ENCODE measurements at places on chromosomes 5 and 9.

DNA sequence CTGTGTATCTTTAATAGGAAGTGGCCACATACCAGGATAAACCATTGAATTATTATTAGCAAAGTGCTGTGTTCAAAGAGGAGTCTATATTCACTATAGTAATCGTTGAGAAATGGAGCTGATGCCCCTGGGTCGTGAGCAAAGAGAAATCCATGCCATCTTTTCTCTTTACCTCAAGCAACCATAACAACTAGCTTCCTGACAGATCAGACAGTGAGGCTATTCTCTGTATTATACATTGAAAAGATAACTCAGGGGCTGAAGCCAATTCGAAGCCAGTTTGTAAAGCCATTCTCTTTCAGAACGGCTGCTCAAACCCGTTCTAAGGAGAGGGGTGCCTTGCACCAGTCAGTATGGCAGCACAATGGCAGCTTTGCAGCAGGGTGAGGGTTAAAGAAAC lies 680.6 kb downstream of the SEMA5A start:
- no peak for DNase-seq

DNA sequence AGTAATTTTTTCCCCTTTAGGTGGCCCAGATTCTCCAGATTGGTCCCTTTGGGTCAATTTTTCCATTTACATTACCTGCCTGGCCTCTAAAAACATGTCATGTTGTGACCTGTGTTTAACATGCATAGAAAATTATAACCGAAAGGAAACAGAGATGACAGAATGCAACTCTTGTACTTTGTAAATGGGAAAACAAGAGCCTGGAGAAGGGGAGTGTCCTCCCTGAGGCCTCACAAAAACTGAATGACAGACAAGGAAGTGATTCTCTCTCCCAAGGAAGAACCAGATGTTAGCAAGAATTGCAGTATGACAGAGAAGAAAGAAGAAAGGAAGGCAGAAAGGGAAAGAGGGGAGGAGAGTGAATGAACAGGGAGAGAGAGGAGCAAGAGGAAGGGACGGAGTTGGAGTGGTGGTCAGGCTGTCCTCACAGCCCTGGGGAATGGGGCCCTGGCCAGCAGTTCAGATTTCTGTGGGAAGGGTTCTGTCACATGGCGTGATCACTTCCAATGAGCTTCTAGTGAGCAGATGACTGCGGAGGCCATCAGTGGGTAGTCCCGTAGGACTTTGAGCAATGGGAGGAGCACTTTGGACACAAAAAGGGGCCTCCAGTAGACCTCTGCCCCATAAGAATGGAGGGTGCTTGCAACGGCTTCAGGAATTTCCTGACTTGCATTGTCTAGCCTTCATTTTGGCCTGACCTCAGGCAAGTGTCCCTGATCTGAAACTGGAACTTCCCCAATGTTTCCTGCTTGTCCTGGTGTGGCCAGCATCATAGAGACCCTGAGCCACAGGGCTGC lies 31.6 kb downstream of the ABLIM3 start:
- DNase-seq = no peak

- no peak for DNase-seq
Measured at GRCh38 chr5:107251151-107251550, 419.6 kb downstream of the EFNA5 start.

DNA sequence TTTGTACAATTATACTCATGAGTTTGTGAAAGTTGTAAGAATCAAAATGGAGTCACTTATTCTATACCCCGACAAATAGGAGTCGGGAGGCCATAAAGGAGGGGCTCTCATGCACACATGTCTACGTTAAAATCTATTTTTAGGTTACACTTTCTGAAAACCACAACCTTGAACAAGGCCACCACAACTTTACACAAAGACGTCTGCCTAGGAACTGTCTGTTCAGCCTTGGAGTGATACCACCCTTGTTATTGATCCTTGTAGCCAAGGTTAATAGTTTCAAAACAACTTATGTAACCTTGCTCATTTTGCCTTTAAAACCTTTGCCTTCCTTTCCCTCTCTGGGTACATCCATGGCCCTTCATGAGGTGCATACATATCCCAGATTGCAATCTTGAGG lies 4.1 kb upstream of the NDFIP1 start:
- no peak for DNase-seq

- DNase-seq = peak; percentile 31
Measured at GRCh38 chr5:82107267-82107666, 135.4 kb downstream of the ATG10 start.

GRCh38 chr5:6484446-6484845 lies 35.8 kb downstream of the UBE2QL1 start:
- no peak for DNase-seq

- peak; percentile 44 for DNase-seq
Measured at GRCh38 chr5:126044111-126044668, 379.0 kb upstream of the GRAMD2B start.

DNA sequence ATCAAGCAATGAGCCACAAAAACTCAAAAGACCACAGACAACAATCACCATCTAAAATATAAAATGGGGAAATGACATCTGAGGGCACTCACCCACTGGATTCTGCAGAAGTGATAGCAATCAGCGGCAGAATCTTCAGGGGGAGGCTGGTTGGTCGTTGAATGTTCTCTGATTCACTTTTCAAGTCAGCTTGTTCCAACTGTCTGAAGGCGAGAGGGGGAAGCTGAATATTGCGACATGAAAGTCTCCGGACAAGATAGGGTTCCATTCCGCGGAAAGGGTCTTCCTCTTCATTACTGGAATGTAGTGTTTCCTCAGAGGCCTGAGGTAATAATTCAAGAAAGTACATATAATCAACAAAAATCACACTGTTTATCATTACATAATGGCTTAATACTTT lies 94.9 kb upstream of the PDE4D start:
- DNase-seq = no peak

DNA sequence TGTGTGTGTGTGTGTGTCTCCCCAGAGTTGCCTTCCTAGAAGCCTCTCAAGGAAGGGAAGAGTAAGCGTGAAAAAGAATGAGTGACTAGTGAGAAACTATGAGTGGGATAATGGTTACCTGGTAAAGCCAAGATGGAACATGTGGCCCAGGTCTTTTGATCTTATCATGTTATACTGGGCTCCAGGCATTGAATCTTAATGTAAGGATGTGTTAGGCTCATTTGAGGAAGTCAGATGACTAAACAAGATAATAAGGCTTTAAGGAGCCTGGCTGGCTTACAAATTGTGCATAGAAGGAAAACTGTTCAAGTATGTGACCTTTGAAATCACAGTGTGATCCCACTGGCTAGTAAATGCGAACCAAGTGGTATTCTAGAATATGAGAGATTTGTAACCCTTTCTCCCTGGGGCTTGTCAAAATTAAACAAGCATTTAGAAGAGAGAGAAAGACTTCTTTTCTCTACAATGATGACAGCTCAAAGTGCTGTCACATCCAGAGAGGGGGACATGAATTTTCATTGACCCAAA lies 29.9 kb upstream of the HMHB1 start:
- DNase-seq = no peak

GRCh38 chr5:155250596-155250995 lies 237.0 kb downstream of the KIF4B start:
- DNase-seq = no peak

DNA sequence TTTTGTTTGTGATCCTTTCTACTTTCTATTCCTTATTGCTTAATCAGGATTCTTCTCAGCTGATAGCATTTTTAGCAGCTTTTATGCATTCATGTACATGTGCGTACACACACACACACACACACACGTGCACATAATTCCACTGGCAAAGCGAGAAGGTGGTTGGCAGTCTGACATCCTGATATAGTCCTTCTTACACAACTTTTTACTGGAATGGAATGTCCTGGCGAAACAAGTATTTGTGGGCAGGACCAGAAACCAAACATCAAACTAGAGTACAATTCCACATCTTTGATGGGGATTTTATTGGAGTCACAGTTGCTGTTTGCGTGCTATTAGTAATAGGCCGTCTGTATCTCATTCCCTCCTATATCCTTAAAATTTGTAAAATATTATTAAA lies 356.5 kb downstream of the CCDC171 start:
- DNase-seq = no peak

DNA sequence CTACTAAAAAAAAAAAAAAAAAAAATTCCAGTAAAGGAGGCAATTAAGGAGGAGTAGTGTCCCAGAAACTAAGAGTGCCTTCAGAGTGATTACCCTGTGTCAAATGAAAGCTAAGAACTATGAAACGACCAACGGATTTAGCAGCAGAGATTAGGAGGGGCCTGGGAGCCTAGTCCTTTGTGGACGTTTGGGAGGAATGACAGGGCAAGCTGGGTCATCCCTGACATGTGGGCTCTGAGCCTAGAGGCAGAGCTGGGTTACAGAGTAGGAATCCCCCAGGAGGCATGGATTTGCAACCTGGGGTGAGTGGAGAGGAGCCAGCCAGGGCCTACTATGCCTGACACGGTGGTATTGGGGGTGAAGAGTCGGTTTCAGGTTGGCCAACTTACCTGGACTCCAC lies 4.3 kb upstream of the ARID3C start:
- DNase-seq = no peak

DNA sequence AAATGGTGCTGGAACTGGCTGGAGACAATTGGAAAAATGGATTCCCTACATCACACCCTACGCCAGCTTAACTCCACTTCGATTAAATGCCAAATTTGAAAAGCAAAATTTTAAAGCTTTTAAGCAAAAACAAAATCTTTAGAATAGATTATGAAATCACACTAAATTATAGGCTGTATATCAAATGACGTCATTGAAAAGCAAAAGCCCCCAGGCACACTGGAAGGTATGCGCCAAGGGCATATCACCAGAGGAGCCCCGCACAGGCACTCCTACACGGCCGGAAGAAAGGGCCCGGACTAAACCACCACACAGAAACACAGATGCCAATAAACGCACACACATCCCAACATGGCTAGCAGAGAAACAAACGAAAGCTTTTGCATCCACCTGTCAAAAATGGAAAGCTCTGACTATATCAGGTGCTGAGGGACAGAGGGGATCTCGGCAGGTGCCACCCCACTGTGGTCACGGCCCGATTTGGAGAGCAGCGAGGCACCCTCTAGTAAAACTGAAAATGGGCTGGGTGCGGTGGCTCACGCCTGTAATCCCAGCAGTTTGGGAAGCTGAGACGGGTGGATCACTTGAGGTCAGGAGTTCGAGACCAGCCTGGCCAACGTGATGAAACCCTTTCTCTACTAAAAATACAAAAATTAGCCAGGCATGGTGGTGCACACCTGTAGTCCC lies 17.0 kb upstream of the MXD3 start:
- no peak for DNase-seq

GRCh38 chr5:153552886-153553285 lies 62.4 kb downstream of the GRIA1 start:
- no peak for DNase-seq

DNA sequence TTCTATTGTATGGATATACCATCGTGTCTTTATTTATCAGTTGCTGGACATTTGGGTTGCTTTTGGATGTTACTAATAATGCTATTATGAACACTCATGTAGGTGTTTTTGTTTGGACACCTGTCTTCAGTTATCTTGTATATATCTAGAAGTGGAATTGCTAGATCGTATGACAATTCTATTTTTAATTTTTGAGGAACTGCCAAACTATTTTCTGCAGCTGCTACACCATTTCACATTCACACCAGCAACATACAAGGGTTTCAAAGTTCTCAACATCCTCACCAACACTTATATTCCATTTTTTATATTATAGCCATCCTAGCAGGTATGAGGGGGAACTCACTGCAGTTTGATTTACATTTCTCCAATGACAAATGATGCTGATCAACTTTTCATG lies 324.6 kb downstream of the CAAP1 start:
- DNase-seq = no peak

DNA sequence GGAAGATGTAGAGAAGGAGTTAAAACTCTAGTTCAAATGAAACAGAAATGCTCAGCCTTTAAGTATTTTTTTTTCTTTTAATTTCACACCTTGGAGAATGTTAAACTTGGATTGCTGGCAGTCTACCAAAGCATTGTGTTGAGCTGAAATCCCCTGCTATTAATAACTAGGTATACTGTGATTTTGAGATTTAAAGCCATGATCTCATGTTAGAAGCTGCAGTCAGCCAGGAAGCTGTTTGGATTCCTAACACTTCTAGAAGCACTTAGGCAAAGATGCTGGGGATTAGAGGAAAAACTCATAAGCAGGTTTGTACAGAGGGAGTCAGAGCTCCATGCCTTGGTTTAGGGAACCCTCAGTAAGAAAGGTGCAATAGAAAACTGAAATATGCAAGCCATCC lies 141.4 kb downstream of the KIF4B start:
- no peak for DNase-seq

- DNase-seq = no peak
Measured at GRCh38 chr9:133490865-133491655, 12.2 kb upstream of the SLC2A6 start.

GRCh38 chr5:15014809-15015208 lies 143.2 kb upstream of the ANKH start:
- no peak for DNase-seq

DNA sequence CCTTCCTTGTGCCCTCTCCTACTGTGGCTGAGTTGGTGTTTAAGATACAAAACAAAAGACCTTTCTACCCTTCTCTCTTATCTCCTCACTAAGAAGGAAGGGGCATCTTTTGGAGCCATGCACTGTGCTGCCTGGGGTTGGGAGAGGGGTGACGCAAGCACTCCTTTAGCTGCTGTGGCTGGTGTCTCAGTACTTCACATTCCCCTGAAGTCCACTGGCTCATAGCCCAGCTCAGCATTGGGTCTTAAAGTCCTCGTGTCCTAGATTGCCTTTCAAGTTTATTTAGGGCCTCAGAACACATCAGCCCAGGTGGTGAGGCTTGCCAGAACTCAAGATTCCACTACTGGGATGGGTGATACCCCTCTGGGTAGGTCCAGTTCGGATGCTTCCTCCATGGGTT lies 325.9 kb upstream of the CYLC2 start:
- no peak for DNase-seq

- no peak for DNase-seq
Measured at GRCh38 chr9:79604921-79605562, 33.3 kb downstream of the TLE4 start.

DNA sequence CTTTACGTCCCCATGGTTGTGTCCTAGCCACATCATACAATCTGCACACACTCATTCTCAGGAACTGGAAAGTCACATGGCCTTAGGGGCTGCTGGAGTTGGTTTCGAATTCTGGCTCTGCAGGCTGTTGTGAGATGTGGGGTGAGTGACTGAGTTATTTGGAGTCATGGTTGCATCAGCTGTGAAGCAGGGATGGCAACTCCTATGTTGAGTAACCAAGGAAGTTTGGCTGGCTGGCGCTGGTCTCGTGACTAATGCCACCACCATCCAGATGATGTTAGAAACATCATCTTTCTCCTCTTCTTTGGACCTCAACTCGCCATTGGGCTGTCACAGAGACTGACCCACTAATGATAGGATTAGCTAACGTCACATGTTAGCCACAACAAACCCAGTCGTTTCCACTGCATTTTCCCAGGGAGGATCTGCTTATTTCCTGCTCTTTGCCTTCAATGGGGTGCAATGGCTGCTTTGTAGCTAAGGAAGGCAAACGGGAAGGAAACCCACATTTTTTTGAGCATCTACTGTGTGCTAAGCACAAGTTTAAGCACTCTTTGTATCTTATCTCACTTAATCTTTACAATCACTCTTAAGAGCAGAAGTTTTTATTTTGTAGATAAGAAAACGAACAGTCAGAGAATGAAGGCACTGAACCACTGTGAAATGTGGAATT lies 78.1 kb upstream of the UBTD2 start:
- no peak for DNase-seq
